RWPE2 (cell line): ENCODE measurements at places on chromosomes 3 and 15.

- peaks cover 46% of the 10 kb centered on the region for H3K27me3 ChIP-seq
- peak overlapping the region; percentile 23 for H3K4me3 ChIP-seq
- no peaks in the 10 kb centered on the region for H3K4me1 ChIP-seq
These were observed 31.0 kb upstream of the ADAMTS17 start for GRCh38 chr15:100372739-100373119.

DNA sequence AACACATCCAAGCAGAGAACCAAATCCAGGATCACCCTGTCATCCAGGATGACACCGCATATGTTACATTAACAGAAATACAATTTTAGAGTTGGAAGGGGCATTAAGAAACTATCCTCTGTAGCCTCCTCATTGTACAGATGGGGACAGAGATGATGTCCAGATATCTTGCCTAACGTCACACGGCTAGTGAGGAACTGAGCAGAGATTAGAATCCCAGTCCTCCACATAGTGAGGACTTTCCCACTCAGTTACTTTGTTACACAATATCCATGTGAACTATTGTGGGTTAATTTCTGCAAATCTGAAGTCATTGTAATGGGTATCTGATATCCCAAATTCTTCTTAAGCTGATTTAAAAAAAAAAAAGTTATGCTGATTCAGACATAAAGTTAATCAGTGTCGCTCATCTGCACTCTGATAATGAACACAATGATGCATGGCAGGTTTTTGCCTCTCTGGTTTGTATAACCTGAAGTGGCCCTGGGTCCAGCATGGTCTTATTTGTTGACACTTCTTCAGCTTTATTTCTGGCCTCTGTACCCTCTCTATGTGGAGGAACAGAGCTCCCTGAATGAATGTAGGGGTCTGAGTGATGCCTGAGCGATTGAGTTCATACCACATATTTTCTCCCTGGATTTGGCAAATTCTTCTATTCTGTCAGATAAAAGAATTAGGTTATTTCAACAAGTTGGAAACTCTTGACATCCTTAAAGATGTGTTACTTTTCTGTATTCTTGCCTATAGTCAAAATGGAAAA is 76.0 kb upstream of the LIMD1 start:
- H3K4me3 ChIP-seq: no peak overlapping the region
- H3K27me3 ChIP-seq: no peaks in the 10 kb centered on the region
- H3K27ac ChIP-seq: no peak overlapping the region
- H3K36me3 ChIP-seq: peaks cover 40% of the 10 kb centered on the region
- no peaks in the 10 kb centered on the region for H3K4me1 ChIP-seq
- no peak for DNase-seq

- no peaks in the 10 kb centered on the region for H3K36me3 ChIP-seq
- H3K4me1 ChIP-seq: no peaks in the 10 kb centered on the region
- H3K4me3 ChIP-seq: no peak overlapping the region
- H3K27me3 ChIP-seq: no peaks in the 10 kb centered on the region
- no peak overlapping the region for H3K27ac ChIP-seq
- DNase-seq: peak; percentile 79
These were observed 272.0 kb downstream of the KLF13 start for GRCh38 chr15:31598620-31599019.

GRCh38 chr15:38266247-38266986 is 13.8 kb downstream of the SPRED1 start:
- H3K27ac ChIP-seq: peak overlapping the region; percentile 42
- H3K27me3 ChIP-seq: no peaks in the 10 kb centered on the region

DNA sequence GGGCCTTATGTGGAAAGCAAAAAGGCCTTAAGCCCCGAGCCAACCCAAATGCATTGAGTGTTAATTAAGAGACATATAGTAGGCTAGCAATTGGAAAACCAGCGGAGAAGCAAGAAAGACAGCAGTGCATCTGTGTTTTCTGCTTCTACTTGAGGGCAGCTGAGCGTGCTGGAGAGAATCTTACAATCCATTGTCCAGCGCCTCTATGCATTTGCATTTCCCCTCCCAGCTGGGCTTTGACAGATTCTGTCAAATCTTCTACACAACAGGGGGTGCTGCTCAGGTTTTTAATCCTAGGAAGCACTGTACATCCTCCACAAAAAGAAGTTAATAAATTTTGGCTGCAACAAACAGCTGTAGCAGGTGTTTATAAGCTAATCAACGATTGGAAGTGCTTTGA is 23.9 kb downstream of the SSR3 start:
- no peaks in the 10 kb centered on the region for H3K27me3 ChIP-seq
- no peak for DNase-seq
- no peak overlapping the region for H3K4me3 ChIP-seq
- peaks cover 3% of the 10 kb centered on the region for H3K4me1 ChIP-seq

GRCh38 chr3:112560721-112561483 is 860 bp downstream of the ATG3 start:
- H3K4me3 ChIP-seq: peak overlapping the region; percentile 56
- no peaks in the 10 kb centered on the region for H3K27me3 ChIP-seq
- peaks cover 21% of the 10 kb centered on the region for H3K36me3 ChIP-seq
- H3K27ac ChIP-seq: peak overlapping the region; percentile 82
- peaks cover 12% of the 10 kb centered on the region for H3K4me1 ChIP-seq

DNA sequence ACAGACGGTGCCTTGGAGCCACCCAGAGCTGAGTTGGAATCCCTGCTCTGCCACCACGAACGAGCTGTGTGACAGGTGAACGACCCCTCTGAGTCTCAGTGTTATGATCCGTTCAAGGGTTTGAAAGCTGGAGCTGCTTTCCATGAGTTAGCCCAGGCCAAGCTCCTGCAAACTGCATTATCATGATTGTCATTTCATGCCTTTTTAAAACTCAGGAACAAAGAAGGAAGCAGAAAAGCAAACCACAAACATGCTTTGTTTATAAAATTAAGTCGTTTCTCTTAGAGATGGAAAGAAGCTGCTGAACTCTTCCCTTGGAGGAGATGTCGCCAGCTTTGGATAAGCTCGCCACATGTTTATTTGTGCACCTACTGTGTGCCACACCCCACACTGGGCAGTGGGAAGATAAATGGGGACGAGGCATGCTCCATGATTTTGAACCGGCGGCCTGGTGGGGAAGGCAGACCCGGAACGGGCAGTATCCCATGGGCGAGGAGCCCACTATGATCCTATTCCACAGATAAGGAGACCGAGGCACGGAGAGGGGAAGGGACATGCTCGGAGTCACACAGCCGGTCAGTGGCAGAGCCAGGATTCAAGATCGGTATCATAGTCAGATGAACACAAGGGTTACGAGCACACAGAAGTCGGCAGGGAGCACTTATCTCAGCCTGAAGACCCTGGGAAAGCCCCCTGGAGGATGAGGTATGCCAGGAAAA is 15.9 kb downstream of the HRH1 start:
- no peak overlapping the region for H3K4me3 ChIP-seq
- DNase-seq: no peak
- H3K4me1 ChIP-seq: peaks cover 12% of the 10 kb centered on the region
- no peaks in the 10 kb centered on the region for H3K36me3 ChIP-seq
- no peaks in the 10 kb centered on the region for H3K27me3 ChIP-seq

DNA sequence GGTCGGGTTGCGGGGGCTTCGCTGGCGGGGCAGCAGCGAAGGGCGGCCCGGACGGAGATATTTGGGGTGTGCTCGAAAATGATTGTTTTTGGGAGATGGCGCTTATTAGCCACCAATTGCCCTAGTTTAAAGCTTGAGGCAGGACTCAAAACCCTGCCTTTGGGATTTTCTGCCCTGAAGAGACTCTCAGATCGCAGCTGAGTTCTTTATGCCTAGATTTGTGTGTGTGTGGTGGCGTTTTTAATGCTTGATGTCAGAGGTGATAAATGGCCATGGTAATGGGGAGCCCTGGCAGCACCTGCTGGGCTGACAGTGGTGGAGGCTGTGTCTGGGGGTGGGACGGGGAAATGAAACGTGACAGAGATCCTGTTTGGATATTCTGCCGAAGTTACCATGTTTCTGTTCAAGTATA is 604 bp downstream of the KCTD6 start:
- no peak for DNase-seq
- H3K4me3 ChIP-seq: peak overlapping the region; percentile 81
- peaks cover 14% of the 10 kb centered on the region for H3K4me1 ChIP-seq
- H3K27me3 ChIP-seq: no peaks in the 10 kb centered on the region
- peak overlapping the region; percentile 47 for H3K27ac ChIP-seq
- no peaks in the 10 kb centered on the region for H3K36me3 ChIP-seq

GRCh38 chr3:173013219-173013832 is 127.7 kb downstream of the SPATA16 start:
- H3K27me3 ChIP-seq: no peaks in the 10 kb centered on the region
- no peak overlapping the region for H3K4me3 ChIP-seq
- no peaks in the 10 kb centered on the region for H3K36me3 ChIP-seq
- H3K27ac ChIP-seq: no peak overlapping the region
- no peak for DNase-seq

DNA sequence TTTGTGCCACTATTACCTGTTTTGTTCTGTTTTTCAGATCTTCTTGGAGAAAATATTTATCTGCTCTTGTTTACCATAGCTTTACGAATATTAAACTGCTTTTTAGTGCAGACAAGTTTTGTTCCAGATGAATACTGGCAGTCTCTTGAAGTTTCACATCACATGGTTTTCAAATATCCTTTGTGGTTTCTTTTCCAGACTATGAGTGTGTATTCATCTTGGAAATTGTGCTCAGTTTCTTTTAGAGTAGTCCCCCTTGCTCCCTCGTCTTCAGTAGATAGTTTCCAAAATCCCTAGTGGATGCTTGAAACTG is 1.2 kb downstream of the PIGB start:
- H3K36me3 ChIP-seq: peaks cover 7% of the 10 kb centered on the region
- H3K4me1 ChIP-seq: peaks cover 11% of the 10 kb centered on the region
- H3K4me3 ChIP-seq: no peak overlapping the region
- no peak for DNase-seq

- H3K4me1 ChIP-seq: peaks cover 35% of the 10 kb centered on the region
- peak overlapping the region; percentile 81 for H3K27ac ChIP-seq
- peak overlapping the region; percentile 58 for H3K4me3 ChIP-seq
These were observed 758 bp upstream of the SNX33 start for GRCh38 chr15:75646944-75647364.

GRCh38 chr3:179970746-179971145 is 66.0 kb downstream of the PEX5L start:
- no peaks in the 10 kb centered on the region for H3K36me3 ChIP-seq
- H3K27me3 ChIP-seq: no peaks in the 10 kb centered on the region
- no peak overlapping the region for H3K4me3 ChIP-seq
- H3K27ac ChIP-seq: no peak overlapping the region
- peaks cover 5% of the 10 kb centered on the region for H3K4me1 ChIP-seq
- DNase-seq: no peak

DNA sequence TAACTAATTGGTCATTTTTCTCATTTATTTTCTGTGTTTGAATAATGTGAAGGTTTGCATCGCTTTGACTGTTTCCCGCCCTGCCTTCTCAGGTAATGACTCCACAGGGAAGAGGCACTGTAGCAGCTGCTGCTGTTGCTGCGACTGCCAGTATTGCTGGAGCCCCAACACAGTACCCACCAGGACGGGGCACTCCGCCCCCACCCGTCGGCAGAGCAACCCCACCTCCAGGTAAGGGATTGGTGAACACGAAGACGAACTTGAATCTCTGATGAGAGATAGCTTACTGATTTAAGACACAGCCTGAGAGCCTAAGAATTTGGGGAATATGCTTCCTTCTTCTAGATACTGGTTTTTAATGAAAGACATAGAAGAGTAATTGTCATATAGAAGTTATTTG is 22.9 kb downstream of the SNRPN start:
- no peaks in the 10 kb centered on the region for H3K4me1 ChIP-seq
- H3K27ac ChIP-seq: no peak overlapping the region
- no peaks in the 10 kb centered on the region for H3K27me3 ChIP-seq
- peaks cover 97% of the 10 kb centered on the region for H3K36me3 ChIP-seq
